ENCODE measurements at places on chromosomes 13 and 19.

GRCh38 chr13:26785838-26786630 is 25.4 kb upstream of the GPR12 start:
- DNase-seq = no peak

GRCh38 chr13:109941951-109942350 is 155.6 kb upstream of the IRS2 start:
- DNase-seq = no peak

DNA sequence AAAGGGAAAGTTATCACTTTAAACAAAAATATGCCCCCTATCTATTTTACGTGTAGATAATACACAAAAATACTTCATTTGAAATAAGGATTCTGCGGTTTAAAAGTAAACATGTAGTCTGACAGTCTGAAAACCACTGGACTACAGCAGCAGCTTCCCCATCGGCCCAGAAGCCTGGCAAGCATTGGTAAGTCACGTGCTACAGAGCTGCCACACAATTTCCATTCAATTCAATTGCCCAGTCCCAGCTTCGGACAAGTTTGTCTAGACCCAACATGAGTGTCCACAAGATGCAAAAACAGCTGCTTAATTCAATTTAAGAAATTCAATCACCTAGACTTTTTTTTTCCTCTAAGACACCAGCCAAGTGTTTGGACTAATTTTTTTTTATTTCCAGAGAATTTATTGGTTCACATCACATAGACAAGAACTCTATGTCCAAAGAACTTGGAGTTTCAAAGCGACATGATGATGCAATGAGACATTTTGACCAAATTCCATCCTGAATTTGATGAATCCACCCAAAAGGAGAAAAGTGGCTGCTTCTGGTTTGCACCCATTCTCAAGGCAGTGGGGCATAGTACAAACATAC is 458.9 kb downstream of the COG6 start:
- DNase-seq = no peak

- no peak for DNase-seq
Observed at GRCh38 chr13:50747737-50748350, 95.6 kb downstream of the DLEU7 start.

DNA sequence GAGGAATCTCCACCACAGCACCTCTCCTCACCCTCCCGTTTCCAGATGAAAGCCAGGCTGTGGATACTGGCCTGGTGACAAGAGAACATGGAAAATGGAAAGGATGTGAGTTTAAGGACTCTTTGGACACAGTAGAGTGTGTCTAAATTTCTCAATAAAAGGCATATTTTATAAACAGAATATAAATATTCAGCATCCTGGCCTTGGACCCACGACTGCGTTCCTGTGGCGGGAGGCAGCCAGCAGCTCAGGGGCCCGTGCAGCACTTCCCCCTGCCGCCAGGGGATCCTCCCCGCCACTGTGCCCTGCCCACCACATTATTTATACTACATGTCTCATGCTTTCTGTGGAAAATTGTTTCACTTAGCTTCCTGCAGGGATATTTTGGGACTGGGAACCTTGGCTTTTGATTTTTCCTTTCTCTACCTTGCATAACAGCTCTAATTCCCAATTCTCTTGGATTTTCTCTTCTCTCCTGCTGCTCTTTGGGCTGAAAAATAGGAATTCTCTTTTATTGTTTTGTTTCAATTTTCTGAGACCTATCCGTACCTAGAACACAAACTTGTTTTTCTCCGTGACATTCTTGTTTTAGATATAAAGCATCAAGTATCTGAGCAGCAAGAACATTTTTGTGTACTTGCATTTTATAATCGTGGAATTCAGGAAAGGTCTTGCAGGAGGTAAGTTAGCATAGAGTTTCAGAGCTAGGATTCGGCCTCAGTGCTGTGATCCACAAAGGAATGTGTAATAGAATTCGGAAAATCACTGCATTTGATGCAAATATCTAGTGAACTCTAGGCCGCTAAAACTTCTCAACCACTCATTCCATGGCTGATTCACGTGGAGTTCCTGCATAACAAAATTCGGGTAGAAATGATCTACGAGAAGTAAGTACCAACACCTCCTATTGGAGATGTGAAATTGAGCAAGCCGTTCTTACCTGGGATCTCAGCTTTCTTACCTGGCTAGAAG is 107.7 kb upstream of the SPATA13 start:
- DNase-seq = no peak

GRCh38 chr13:28297341-28297740 is 159.0 kb downstream of the PAN3 start:
- no peak for DNase-seq

DNA sequence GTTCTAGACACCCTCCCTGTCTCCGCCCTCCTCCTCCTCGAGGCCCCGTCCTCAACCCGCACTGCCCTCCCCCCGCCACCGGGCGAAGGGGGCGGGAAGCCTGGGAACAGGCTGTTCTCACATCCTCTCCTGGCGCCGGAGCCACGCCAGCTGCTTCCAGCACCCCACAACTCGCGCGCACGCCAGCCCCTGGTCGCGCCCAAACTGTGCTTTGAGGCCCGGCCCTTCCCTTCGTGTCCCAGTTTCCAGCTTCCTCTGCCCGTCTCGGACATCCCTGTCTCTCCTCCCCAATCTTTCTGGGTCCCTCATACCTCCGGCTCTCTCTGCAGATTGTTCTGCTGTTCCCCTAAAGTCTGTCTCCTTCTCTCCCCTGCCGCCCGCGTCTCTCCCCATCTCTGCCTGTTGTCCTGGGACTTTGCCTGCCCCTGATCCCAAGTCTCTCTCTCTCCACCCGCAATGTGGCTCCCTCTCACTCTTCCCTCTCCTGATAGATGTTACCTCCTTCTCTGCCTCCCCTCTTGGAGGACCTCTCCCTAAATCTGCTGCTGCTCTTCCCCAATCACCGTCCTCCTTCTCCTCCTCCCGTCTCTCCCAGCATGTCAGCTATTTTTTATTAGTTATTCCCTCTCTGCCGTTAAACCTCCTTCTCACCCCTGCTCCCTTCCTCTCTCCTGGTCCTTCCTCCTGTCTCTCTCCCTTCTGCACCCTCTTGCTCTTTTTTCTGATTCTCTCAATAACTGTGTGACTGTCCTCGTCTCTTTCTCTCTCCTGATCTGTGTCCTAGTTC is 14.2 kb downstream of the DPF1 start:
- DNase-seq = no peak

- DNase-seq = no peak
Observed at GRCh38 chr13:73602295-73602694, 531.9 kb downstream of the KLF12 start.

GRCh38 chr19:35098413-35099049 is 17.1 kb upstream of the FXYD3 start:
- no peak for DNase-seq

GRCh38 chr19:49106648-49107135 is 7.5 kb upstream of the LIN7B start:
- DNase-seq = no peak
